Hair follicular keratinocyte (primary cell): ENCODE measurements at places on chromosomes 16 and 17. TPM values are rescaled to one million over a fixed set of nuclear protein-coding genes. Genes with fewer than 3 reads are reported as not detected.

Gene HNF1B
- not detected in 2 replicates for total RNA-seq

Gene KRTAP2-3
- total RNA-seq = 0.15 and 0.62 TPM in 2 replicates

Gene PCTP
- total RNA-seq = 22.2 and 24.1 TPM in 2 replicates

Gene RHBDL1
- 5.1 and 9.8 TPM in 2 replicates for total RNA-seq

Gene MYH2
- not detected in 2 replicates for total RNA-seq

Gene OVCA2
- 67.2 and 74.0 TPM in 2 replicates for total RNA-seq

Gene EPX
- not detected in 2 replicates for total RNA-seq

Gene OR1F1
- not detected in 2 replicates for total RNA-seq

Gene C1QTNF1
- total RNA-seq = 38.3 and 73.3 TPM in 2 replicates

Gene CCL17
- not detected in 2 replicates for total RNA-seq

Gene ABCA3
- 0.16 TPM in 1 of 2 replicates, not detected in the other for total RNA-seq

Gene DOC2B
- total RNA-seq = not detected in 2 replicates

Gene KRT31
- total RNA-seq = 0.23 TPM in 1 of 2 replicates, not detected in the other

Gene RCVRN
- total RNA-seq = not detected in 2 replicates

Gene ITGA2B
- 0.15 and 0.23 TPM in 2 replicates for total RNA-seq

Gene TPSAB1
- not detected in 2 replicates for total RNA-seq

Gene RASL10B
- 0.11 TPM in 1 of 2 replicates, not detected in the other for total RNA-seq

Gene STUB1
- 216 and 264 TPM in 2 replicates for total RNA-seq

Gene KRT32
- 0.30 TPM in 1 of 2 replicates, not detected in the other for total RNA-seq

Gene PMFBP1
- 0.19 and 0.31 TPM in 2 replicates for total RNA-seq

Gene SMIM22
- total RNA-seq = 1.2 TPM in 1 of 2 replicates, not detected in the other

Gene KIF19
- not detected in 2 replicates for total RNA-seq

Gene CDH11
- total RNA-seq = 23.9 and 66.0 TPM in 2 replicates

Gene SEZ6L2
- total RNA-seq = 4.6 and 16.2 TPM in 2 replicates

Gene NPIPB9
- total RNA-seq = 0.23 TPM in 1 of 2 replicates, not detected in the other

Gene CTRB2
- total RNA-seq = not detected in 2 replicates

Gene PRR11
- total RNA-seq = 31.0 and 54.0 TPM in 2 replicates

Gene ARL16
- 23.4 and 29.4 TPM in 2 replicates for total RNA-seq

Gene TBC1D28
- not detected in 2 replicates for total RNA-seq

Gene ACSM2A
- not detected in 2 replicates for total RNA-seq

Gene BICDL2
- total RNA-seq = 0.23 and 0.78 TPM in 2 replicates

Gene OTOP3
- total RNA-seq = 0.08 and 0.27 TPM in 2 replicates

Gene ABAT
- 3.7 and 4.5 TPM in 2 replicates for total RNA-seq

Gene FAM83G
- 50.9 and 75.6 TPM in 2 replicates for total RNA-seq

Gene MT3
- not detected in 2 replicates for total RNA-seq

Gene SLC47A1
- 1.3 and 5.2 TPM in 2 replicates for total RNA-seq

Gene PLCG2
- 0.91 and 0.94 TPM in 2 replicates for total RNA-seq

Gene TNFRSF17
- total RNA-seq = not detected in 2 replicates

Gene KRT36
- total RNA-seq = not detected in 2 replicates

Gene CENPN
- 38.3 and 90.1 TPM in 2 replicates for total RNA-seq

Gene CD300LF
- total RNA-seq = not detected in 2 replicates
